IPS-NIHi11 (cell line): ENCODE measurements at places on chromosomes 1 and 21.
A peak's percentile ranks its signal among the peaks of the same experiment; 100 is the strongest.

DNA sequence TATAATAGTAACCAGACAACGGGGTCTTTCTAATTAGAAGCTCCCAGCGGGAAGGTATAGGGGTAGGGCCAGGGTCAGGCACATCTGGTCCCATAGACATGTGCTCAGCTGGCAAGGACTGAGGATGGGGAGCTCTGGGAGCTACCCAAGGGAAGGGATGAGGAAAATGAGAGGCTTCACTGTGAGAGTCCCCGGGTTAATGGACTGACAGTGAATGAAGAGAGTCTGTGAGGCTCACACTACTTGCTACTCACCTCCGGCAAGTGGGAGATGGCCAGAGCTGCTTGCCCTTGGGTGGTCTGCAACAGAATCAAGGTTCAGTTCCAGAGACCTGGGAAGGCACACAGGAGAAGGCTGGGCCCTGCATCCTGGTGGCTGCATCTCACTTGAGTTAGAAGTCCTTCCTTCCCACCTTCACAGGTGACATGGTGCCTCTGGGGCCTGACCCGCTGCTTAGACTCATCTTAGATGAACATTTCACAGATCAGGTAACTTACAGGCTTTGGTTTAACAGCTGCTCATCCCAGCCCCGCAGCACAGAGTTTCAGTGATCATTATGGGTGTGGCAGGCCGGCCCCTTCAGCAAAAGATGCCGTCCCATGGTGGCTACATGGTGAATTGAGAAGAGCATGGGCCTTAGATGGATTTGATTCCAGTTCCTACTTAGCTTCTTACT lies 31.7 kb downstream of the EIF2D start:
- DNase-seq = no peak

- DNase-seq = peak; percentile 90
Observed at GRCh38 chr1:154970631-154971340, at the start of gene SHC1. Gene SHC1, minus strand, starts transcription at chr1:154970747. Its CDS starts 221 bp downstream, at chr1:154970526.

DNA sequence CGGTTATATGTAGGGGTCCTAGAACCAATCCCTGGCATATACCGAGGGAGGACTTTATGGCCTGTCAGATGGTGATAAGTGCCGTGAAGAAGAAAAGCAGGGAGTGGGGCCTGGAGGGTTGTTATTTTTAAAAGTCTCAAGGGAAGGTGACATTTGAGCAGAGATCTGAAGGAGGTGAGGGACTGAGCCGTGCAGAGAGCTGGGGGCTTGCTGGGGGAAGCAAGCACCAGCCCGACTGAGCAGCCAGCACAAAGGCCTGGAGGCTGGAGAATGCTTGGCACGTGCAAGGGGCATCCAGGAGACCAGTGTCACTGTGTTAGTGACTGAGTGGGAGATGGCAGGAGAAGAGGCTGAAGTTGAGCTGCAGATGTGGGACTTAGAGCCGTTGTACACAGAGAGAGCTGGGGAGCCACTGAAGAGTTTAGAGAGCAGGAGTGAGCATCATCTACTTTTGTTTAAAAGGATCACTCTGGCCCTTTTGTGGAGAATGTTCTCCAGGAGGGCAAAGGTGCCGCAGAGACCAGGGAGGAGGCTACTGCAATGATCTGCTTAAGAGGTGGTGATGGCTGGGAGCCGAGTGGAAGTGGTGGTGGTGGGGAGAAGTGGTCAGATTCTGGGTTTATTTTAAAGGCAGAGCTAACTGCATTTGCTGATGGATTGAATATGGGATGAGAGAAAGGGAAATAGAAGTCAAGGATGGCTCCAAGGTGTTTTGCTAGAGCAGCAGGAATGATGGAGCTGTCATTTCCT lies 31.2 kb downstream of the PTPRU start:
- DNase-seq = no peak

DNA sequence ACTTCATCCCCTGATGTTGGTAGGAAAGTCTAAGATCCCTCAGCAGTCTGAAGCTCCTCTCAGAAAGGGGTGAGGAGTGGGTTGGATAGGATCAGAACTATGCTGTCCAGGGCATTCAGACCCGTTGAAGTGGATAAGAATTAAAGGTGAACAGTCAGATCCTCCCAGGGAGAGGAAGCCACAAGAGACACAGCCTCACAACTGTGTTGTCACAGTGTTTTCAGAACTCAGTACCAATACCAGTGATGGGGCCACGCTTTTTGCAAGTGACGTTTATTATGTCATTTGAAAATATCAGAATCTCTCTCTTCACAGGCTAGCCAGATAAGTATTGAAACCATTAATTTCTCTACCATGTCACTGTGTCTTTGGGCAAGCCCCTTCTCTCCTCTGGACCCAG lies 15.4 kb upstream of the EPS15 start:
- no peak for DNase-seq

GRCh38 chr1:225733254-225733653 lies 44.4 kb upstream of the SRP9 start:
- no peak for DNase-seq

GRCh38 chr1:1179346-1179982 lies 5.8 kb downstream of the TTLL10 start:
- peak; percentile 30 for DNase-seq

- DNase-seq = no peak
Observed at GRCh38 chr1:238119861-238120260, 229.1 kb upstream of the ZP4 start.

DNA sequence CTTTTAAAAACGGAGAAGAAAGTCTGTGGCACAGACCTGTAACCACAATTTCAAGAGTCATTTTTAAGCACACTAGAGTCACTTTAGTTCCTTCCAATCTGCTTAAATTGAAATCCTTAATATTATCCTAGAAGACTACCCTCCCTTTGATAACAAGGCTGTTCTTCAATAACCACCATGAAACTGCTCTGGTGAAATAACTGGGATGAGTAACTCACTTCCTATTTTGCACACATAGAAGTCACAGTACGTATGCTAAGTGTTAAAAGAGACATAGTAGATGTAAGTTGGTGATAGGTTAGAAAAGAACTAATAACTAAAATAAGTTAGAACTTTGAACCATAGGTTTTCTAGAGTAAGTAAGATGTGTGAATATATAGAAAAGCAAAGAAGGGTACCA lies 107.8 kb downstream of the NME7 start:
- DNase-seq = no peak
